BE2C (cell line): ENCODE measurements at places on chromosomes 2 and 18.

DNA sequence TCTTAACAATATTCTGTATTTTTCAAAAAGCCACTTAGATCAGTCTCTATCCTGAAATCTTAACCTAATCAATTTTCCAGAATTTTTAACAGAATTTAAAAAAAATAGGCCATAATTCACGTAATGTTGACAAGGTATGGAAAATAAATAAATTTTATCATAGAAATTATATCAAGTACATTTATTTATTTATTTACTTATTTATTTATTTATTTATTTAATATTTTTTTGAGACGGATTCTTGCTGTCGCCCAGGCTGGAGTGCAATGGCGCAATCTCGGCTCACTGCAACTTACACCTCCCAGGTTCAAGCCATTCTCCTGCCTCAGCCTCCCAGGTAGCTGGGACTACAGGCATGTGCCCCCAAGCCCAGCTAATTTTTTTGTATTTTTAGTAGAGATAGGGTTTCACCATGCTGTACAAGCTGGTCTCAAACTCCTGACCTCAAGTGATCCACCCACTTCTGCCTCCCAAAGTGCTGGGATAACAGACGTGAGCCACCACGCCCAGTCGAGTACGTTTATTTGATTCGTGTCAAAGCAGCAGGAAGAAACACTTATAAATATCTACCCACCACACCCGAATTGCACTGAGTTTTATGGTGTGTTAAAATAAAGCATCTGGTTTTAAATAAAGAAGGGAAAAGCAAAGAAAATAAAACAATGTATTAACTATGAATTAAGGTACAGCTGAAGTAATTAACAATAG, 60.1 kb downstream of the DSC3 start:
- DNase-seq, result no peak

DNA sequence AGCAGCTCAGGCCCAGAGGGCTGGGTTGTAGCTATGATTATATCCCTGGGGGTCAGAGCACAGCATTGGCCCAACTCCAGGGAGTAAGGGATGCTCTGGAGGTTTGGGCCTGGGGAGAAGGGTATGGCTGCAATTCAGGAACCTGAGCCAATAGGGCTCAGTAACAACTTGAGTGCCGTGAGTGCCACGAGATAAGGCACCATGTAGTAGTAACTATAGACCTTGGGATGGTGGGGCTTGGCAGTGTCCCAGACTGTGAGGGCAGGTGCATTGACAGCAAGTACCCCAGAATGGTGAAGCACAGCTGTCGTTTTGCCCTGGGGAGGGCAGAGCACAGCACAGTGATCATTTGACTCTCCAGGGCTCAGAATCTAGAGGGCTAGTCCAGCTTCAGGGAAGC, 45.1 kb upstream of the ZNF396 start:
- DNase-seq, result no peak

DNA sequence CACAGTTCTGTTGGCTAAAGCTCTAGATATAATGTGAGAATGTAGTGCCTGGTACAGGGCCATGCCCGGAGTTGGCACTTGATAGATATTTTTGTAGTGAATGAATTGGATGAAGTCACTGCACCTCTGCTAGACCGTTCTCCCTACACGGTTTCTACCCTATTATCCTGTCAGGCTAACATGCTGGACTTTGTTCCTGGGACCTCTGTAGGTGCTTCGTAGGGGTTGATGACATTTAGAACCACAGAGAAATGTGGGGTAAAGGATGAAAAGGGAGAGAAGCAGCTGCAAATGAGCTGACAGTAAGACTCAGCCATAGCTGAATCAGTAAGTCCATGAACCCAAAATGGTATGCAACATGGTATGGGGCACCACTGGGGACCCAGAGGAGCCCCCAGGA, 4.1 kb upstream of the FBLN7 start:
- no peak for DNase-seq

- no peak for DNase-seq
These were observed 30.2 kb downstream of the AMER3 start for GRCh38 chr2:130785466-130786055.

DNA sequence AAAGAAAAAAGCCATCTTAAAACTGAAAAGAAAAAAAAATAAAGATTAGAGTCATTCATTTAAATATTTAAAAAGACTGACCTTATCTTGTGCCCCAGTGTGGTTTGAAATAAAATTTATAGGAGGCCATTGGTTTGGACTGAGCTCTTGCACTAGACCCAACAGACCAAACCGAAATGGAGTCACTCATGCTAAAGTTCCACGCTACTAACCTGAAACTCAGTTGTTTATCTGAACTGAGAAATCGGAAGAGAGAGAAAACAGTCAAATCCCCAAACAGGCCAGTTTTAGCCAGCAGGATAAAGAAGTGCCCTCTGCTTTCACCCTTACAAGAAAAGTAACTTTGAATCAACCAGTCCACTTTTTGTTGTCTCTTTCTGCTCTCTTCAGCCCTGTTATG, 18.2 kb downstream of the RBM43 start:
- DNase-seq, result no peak

GRCh38 chr18:44836263-44836662, 155.6 kb downstream of the SETBP1 start:
- DNase-seq, result no peak

GRCh38 chr18:78423811-78424210, 555.8 kb upstream of the SALL3 start:
- no peak for DNase-seq

DNA sequence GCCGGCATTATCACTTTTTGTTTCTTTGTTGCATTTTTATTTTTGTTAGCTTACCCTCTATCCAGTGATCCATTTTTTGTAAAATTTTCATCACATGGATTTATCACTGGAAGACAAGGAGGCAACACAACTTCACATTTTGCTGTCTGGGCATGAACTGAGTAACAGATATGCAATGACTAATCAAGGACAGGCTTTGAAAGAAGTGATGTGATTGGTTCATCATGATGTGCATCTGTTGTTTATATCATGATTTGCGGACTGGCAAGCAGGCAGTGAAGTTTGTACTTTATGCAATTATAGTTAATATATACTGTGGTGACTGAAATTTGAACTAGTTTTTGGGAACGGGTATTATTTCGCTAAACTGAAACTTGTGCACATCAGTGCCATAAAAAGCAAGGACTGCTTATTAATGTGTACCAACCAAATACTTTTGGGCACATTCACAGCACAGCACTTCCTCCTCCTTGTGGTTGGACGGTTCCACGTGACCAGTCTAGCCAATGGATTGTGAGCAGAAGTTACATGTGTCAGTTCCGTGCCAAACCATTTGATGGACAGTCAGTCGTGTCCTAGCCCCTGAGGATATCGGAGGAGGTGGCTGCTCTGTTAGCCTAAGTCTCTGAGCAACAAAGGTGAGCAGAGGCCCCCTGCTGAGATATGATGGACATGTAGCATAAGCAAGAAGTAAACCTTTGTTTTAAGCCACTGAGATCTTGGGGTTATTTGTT, 201.4 kb upstream of the SIX2 start:
- DNase-seq, result no peak

DNA sequence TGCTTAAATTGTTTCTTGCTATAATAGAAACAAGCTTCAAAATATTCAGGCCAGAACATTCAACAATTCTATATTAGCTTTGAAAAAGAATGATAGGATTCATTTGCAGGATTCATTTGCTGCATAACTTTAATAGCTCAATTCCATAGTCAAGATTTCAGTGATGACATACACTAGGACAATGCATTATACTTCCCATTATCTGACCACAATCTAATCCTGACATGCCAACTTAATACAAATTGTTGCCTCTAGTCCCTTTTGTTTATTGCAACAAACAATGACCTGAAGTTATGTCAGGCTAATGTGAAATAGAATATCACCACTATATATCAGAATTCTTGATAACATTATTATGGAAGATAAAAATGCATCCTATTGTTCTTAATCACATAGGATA, 169.4 kb downstream of the DNAH7 start:
- no peak for DNase-seq

GRCh38 chr2:175806570-175806969, 195.5 kb downstream of the LNPK start:
- no peak for DNase-seq

GRCh38 chr18:2644535-2644934, 11.0 kb upstream of the SMCHD1 start:
- DNase-seq, result no peak

- no peak for DNase-seq
These were observed 548.6 kb upstream of the ZEB2 start for GRCh38 chr2:145068509-145068908.

GRCh38 chr2:108941767-108942166, 47.3 kb downstream of the EDAR start:
- DNase-seq, result no peak

DNA sequence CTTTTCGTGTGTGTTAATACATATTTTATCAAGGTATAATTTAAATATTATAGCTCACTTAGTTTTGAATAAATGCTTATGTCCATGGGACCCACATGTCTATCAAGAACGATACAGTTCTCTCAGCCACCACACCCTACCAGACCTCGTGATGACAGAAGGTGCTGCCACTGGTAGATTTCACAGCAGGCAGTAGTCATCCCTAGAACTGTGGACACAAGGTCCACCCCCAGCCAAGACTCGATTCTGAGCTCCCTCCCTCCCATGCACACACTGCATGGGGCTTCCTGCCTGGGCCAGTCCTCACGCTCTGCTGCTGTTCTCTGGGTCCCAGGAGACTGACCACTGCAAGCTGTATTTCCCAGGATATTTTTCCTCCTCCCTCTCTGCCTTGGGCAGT, 26.5 kb upstream of the CREB1 start:
- peak; percentile 33 for DNase-seq

DNA sequence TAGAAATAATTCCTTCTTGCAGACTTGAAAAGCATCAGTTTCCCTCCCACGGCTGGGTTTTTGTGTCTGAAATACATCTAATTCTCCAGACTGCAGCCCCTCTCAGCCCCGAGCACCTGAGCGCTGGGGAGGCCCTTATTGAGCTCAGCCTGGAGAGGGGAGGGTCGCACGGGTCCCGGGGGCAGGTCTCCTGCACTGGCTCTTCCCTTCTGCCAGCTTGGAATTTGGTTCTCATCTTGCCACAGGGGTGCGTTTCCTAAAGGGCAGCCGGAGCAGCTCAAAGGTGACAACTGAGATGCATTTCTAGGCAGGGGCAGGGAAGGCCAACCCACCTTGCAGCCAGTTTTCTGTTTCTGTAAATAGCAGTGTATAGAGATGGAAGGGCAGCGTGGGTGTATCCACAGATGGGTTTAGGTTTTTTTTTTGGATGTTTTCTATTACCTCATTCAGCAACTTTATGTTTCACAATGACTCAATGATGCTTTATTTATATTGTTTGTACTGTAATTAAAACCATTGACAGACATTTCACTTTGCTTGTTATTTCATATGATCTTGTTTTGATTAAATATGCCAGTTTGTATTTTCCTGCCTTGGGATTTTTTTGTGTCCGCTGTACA, 37.0 kb downstream of the GBX2 start:
- no peak for DNase-seq

GRCh38 chr2:68469935-68470334, 2.5 kb downstream of the APLF start:
- DNase-seq, result no peak

GRCh38 chr2:233270366-233270765, 18.9 kb downstream of the ATG16L1 start:
- no peak for DNase-seq
